Upper lobe of left lung (tissue), 6 donors: ENCODE measurements at places on chromosomes 1 and 21. TPM values are rescaled to one million over a fixed set of nuclear protein-coding genes. Genes with fewer than 3 reads are reported as not detected.

HTR6 gene
- total RNA-seq, result not detected

WDR64 gene
- not detected for total RNA-seq

DNA sequence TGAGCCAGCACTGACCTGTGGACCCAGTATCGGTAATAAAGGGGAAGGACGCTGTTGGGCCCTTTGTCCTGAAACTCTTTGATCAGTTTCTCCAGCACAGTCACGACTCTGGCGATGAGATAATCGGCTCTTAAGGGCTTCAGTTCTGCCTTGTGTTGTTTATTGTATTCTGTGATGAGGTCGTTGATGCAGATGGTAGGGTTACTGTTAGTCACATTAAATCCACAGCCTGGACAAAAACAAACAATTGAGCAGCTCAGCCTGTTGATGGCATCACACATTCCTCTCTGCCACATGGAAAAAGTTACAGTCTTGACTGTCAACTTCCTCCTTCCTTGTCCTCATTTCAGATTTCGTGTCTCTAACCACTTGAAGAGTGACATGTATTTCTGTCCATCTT lies 57.6 kb downstream of the SIM2 start:
- H3K27ac ChIP-seq, result no peak overlapping the region
- H3K4me3 ChIP-seq, result no peak overlapping the region
- no peaks in the 10 kb centered on the region for H3K27me3 ChIP-seq
- no peak for DNase-seq
- H3K4me1 ChIP-seq, result no peaks in the 10 kb centered on the region

GRCh38 chr21:33663241-33663640 lies 20.9 kb downstream of the ITSN1 start:
- H3K4me3 ChIP-seq, result no peak overlapping the region
- no peak overlapping the region for H3K27ac ChIP-seq
- no peak for DNase-seq
- no peaks in the 10 kb centered on the region for H3K36me3 ChIP-seq
- H3K4me1 ChIP-seq, result no peaks in the 10 kb centered on the region
- no peaks in the 10 kb centered on the region for H3K27me3 ChIP-seq

GRCh38 chr1:233735847-233736246 lies 121.9 kb downstream of the KCNK1 start:
- H3K27me3 ChIP-seq, result no peaks in the 10 kb centered on the region
- H3K4me3 ChIP-seq, result no peak overlapping the region
- no peak overlapping the region for H3K27ac ChIP-seq

- H3K27me3 ChIP-seq, result no peaks in the 10 kb centered on the region
- no peaks in the 10 kb centered on the region for H3K36me3 ChIP-seq
- DNase-seq, result peak; percentile 64
- peaks cover 24% of the 10 kb centered on the region for H3K4me1 ChIP-seq
Observed at GRCh38 chr21:37257967-37258877, 8.9 kb downstream of the VPS26C start.

GRCh38 chr1:53155534-53155933 lies 13.1 kb upstream of the SLC1A7 start:
- DNase-seq, result no peak
- H3K4me3 ChIP-seq, result no peak overlapping the region
- H3K27me3 ChIP-seq, result no peaks in the 10 kb centered on the region
